Activated T-cell treated with anti-CD3 and anti-CD28 coated beads, Interleukin-2, amount 50 U/mL, for 72 hours (primary cell): ENCODE measurements at places on chromosomes 2 and 18. TPM values are rescaled to one million over a fixed set of nuclear protein-coding genes. Genes with fewer than 3 reads are reported as not detected.

The PLEK gene
- total RNA-seq = 5.6 TPM

The CCDC74A gene
- 4.3 TPM for total RNA-seq

DNA sequence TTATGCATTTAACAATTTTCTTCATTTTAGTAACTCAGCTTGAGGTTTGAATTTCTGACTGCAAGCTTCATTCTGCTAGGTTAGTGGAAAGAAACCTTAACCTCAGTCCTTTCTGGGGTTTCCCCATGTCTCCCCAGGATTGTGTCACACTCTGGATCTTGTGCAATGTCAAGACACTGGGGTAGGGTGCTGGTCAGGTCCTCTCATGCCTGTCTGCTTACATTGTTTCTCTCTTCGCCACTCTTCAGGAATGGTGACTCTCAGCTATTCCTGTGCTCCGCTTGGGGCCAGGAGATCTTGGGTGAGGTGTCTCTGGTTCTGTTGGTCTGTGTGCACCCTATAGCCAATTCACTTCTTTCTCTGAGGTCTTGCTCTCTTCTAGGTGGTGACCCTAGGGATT, 23.9 kb downstream of the CTLA4 start:
- peak overlapping the region; percentile 85 for H3K27ac ChIP-seq
- peaks cover 7% of the 10 kb centered on the region for H3K36me3 ChIP-seq
- no peaks in the 10 kb centered on the region for H3K27me3 ChIP-seq
- peak; percentile 83 for DNase-seq
- peaks cover 93% of the 10 kb centered on the region for H3K4me1 ChIP-seq

- no peaks in the 10 kb centered on the region for H3K27me3 ChIP-seq
- H3K4me1 ChIP-seq = no peaks in the 10 kb centered on the region
- no peak overlapping the region for H3K27ac ChIP-seq
Measured at GRCh38 chr2:159606287-159606686, 10.1 kb downstream of the BAZ2B start.

- DNase-seq = peak; percentile 35
- no peaks in the 10 kb centered on the region for H3K27me3 ChIP-seq
- H3K36me3 ChIP-seq = no peaks in the 10 kb centered on the region
- peaks cover 26% of the 10 kb centered on the region for H3K4me1 ChIP-seq
Measured at GRCh38 chr2:64750001-64750816, 96.5 kb upstream of the SERTAD2 start.

- H3K4me1 ChIP-seq = peaks cover 7% of the 10 kb centered on the region
- H3K36me3 ChIP-seq = peaks cover 1% of the 10 kb centered on the region
- DNase-seq = no peak
- H3K27me3 ChIP-seq = peaks cover 68% of the 10 kb centered on the region
Measured at GRCh38 chr2:98348066-98348561, 1.9 kb downstream of the CNGA3 start.

- H3K4me3 ChIP-seq = no peak overlapping the region
- peaks cover 5% of the 10 kb centered on the region for H3K36me3 ChIP-seq
- DNase-seq = no peak
- no peaks in the 10 kb centered on the region for H3K4me1 ChIP-seq
- no peaks in the 10 kb centered on the region for H3K27me3 ChIP-seq
Measured at GRCh38 chr2:148978026-148978685, 60.3 kb upstream of the LYPD6B start.

- no peak overlapping the region for H3K4me3 ChIP-seq
- no peak overlapping the region for H3K27ac ChIP-seq
Measured at GRCh38 chr2:1300284-1300683, 113.0 kb upstream of the TPO start.

GRCh38 chr2:127570282-127571250, 35.1 kb downstream of the MYO7B start:
- peaks cover 10% of the 10 kb centered on the region for H3K4me1 ChIP-seq
- no peak overlapping the region for H3K4me3 ChIP-seq
- no peak for DNase-seq

DNA sequence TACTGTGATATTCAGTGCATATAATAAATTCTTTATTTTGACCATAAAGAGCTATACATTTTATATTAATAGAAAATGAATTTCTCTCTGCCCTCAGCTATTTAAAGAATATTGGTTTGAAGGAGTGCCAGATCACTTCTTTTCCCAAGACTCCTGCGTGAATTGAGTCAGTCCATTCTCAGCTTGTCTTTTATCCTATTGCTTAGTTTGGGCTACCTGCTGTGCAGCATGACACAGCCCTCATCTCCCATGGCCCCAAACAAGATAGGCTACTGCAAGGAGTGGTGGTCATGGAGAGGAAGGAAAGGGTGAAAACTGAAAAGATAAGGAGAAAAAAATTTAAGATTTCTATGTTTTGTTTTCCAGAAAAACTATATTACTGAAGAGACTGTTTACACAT, 10.1 kb upstream of the FBXO11 start:
- no peak overlapping the region for H3K4me3 ChIP-seq
- no peaks in the 10 kb centered on the region for H3K4me1 ChIP-seq
- no peak for DNase-seq
- H3K27me3 ChIP-seq = no peaks in the 10 kb centered on the region
- peaks cover 2% of the 10 kb centered on the region for H3K36me3 ChIP-seq

DNA sequence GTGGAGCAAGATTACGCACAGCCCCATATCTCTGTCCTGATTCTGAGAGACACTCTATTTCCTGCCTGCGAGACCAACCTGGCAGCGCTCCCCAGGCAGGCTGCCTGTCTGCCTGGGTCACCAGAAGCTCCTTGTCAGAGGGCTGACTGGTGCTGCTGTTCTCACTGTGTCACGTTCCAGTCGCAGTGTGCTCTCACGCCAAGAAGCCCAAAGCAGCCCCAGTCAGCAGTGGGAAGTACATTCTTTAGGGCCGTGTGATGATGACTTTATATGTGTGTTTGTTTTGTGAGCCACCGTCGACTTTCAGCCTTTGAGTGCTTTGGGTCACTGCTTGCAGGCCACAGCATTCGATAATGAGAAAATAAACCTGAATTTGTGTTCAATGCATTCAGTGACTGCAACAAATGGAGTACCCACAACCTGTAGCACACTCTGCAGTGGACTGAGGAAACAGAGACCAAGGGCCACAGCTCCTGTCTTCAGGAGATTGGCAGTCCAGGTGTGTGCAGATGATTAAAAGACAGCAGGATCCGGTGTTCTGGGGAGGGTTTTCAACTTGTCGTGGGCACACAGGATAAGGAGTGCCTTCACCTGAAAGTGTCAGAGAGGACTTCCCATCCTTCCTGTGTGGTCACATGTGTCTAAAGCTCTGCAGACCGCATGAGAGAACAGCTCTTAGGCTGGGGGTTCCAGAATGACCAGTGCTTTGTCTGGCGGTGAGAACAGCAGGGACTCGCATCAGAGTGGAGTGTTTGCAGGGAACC, 4.8 kb downstream of the TNFRSF11A start:
- peak overlapping the region; percentile 4 for H3K27ac ChIP-seq
- no peaks in the 10 kb centered on the region for H3K36me3 ChIP-seq
- H3K27me3 ChIP-seq = peaks cover 63% of the 10 kb centered on the region
- H3K4me3 ChIP-seq = peak overlapping the region; percentile 73

DNA sequence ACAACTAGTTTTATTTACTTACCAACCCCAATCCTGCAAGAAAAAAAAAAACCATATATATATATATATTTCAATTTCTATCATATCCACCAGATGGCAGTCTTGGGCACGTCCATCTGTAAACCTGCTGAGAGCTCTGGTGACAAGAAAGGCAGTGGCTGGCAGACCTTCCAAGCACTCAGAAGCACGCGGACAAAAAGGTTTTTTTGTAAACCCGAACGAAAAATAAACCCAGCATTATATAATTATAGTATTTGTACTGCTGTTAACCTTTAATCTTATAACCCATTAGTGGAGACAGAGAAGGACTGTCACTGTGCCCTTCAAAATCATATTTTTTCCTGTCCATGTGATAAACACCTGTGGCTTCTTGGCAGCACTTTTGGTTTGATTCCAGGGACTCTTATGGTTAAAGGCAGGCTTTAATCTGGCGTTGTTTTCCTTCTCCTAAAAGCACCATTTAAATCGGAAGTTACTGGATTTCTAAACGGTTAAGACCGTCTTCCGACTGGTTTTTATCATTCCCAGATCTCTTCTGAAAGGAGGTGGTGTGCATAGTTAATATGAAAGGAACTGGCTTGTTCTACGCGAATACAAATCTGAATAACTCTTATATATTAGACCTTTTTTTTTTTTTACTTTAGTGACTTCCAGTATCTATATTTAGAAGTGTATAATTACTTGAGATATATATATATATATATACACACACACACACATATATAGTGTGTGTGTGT, 31.0 kb upstream of the SLC3A1 start:
- H3K36me3 ChIP-seq = no peaks in the 10 kb centered on the region
- H3K4me1 ChIP-seq = no peaks in the 10 kb centered on the region
- H3K4me3 ChIP-seq = peak overlapping the region; percentile 70
- DNase-seq = peak; percentile 26

- no peak for DNase-seq
- H3K27me3 ChIP-seq = no peaks in the 10 kb centered on the region
- peaks cover 81% of the 10 kb centered on the region for H3K4me1 ChIP-seq
- H3K36me3 ChIP-seq = peaks cover 14% of the 10 kb centered on the region
- H3K4me3 ChIP-seq = peak overlapping the region; percentile 64
- H3K27ac ChIP-seq = peak overlapping the region; percentile 84
Measured at GRCh38 chr2:201266629-201267028, 6.3 kb downstream of the CASP8 start.

- H3K4me1 ChIP-seq = peaks cover 14% of the 10 kb centered on the region
- no peak overlapping the region for H3K27ac ChIP-seq
- peak overlapping the region; percentile 13 for H3K4me3 ChIP-seq
- H3K27me3 ChIP-seq = peaks cover 28% of the 10 kb centered on the region
- peak; percentile 11 for DNase-seq
- H3K36me3 ChIP-seq = no peaks in the 10 kb centered on the region
Measured at GRCh38 chr18:58991167-58991798, 126.6 kb downstream of the ZNF532 start.

- H3K36me3 ChIP-seq = no peaks in the 10 kb centered on the region
- H3K4me1 ChIP-seq = no peaks in the 10 kb centered on the region
- no peak overlapping the region for H3K4me3 ChIP-seq
- no peak for DNase-seq
- no peaks in the 10 kb centered on the region for H3K27me3 ChIP-seq
- no peak overlapping the region for H3K27ac ChIP-seq
Measured at GRCh38 chr2:133713049-133713580, 144.9 kb upstream of the NCKAP5 start.
